ENCODE measurements at places on chromosomes 12 and 14.

GRCh38 chr12:14238221-14238792, 127.2 kb upstream of the ATF7IP start:
- peak; percentile 52 for DNase-seq

- DNase-seq, result peak; percentile 1
These were observed 129.8 kb upstream of the CPM start for GRCh38 chr12:69062621-69063237.

DNA sequence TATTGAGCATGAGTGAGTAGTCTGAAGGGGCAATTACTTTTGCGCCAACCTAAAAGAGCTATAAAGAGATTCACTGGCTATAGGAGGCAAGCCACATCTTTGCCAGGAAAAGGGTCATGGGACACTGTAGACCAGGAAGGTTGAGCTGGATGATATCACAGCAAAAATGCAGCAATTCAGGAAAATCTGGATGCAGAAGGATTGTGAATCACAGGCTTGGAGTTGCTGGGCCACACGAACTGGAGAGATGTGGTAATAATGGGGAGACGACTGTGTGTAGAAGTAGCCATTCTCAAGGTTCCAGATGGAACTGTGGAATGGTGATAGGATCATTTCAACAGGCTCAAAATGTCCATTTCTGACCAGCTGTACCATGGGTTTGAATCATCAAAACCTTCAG, 151.4 kb upstream of the DAAM1 start:
- no peak for DNase-seq

DNA sequence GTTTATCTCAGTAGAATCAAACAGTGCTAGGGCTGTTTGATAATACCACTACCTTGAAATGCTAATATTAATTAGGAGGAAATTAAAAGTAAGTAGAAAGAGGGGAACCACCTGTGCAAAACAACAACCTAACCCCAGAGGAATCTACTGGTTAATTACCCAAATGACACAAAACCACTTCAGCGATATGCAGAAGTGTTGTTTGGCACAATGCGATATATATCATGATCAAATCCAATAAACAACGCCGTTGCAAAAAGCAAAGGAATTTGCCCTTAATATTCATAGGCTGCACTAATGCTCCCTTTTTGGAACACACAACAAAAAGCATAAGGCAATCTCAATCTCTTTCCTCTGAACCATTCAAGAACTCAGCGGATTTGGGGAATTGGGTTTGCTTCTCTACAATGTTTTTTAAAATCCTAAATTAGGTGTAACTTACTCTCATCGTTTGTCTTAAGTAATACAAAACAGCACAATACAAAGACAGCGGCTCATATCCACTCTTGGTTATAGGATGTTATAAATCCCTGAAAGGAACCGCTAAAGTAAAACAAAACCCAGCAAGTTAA, 1.5 kb downstream of the MAP4K5 start:
- peak; percentile 21 for DNase-seq

DNA sequence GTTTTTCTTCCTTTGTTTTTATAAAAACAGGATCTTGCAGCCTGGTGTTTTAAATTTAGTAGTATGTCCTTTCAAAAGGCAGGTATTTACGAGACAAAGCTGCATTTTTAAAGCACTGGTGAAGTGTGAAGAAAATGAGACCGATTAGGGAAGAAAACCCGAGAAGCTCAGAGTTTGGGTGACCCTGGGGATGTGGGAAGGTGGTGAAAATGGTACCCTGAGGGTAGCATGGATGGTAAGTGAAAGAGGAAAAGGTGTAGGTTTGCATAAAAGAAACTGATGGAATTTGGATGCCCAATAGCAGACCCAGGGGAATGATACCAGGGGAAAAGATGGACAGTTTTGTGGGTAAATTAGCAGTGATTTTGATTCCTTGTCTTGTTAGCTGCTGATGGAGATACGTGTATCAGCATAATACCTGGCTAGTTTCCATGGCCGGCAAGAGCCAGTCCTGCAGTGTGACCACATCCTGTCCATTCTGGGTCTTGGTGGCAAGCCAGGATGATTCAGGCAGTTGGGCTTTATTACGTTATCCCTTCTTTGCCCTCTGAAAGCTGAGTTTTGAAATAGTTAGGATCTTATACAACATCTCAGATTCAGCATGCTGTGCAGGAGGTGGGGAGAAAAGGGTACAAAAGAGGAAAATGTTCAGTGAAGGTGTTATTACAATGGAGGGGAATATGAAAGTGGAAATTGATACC, 8.9 kb downstream of the BICD1 start:
- DNase-seq, result peak; percentile 97

DNA sequence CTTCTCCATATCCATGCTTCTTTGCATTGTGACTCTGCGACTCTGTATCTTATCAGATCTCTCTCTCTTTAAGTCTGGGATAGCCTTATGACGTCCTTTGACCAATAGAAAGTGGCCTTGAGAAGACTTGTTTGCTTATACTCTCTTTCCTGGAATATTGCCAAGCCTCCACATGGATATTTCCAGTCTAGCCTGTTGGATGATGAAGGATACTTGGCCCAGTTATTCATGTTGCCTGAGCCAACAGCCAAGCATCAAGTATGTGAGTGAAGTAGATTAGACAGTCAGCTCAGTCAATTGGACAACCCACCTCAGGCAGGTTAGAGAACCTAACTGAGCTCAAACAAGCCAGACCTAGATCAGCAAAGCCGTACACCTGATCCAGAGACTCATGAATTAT, 864.2 kb upstream of the MGAT4C start:
- DNase-seq, result peak; percentile 60

DNA sequence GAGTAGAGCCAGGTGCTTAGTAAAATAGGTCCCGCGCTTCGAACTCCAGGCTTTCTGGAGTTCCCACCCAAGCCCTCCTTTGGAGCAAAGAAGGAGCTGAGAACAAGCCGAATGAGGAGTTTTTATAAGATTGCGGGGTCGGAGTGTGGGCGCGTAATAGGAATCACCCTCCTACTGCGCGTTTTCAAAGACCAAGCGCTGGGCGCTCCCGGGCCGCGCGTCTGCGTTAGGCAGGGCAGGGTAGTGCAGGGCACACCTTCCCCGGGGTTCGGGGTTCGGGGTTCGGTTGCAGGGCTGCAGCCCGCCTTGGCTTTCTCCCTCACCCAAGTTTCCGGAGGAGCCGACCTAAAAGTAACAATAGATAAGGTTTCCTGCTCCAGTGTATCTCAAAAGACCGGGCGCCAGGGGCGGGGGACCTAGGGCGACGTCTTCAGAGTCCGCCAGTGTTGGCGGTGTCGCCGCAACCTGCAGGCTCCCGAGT, 3.6 kb downstream of the SSTR1 start:
- DNase-seq, result no peak

DNA sequence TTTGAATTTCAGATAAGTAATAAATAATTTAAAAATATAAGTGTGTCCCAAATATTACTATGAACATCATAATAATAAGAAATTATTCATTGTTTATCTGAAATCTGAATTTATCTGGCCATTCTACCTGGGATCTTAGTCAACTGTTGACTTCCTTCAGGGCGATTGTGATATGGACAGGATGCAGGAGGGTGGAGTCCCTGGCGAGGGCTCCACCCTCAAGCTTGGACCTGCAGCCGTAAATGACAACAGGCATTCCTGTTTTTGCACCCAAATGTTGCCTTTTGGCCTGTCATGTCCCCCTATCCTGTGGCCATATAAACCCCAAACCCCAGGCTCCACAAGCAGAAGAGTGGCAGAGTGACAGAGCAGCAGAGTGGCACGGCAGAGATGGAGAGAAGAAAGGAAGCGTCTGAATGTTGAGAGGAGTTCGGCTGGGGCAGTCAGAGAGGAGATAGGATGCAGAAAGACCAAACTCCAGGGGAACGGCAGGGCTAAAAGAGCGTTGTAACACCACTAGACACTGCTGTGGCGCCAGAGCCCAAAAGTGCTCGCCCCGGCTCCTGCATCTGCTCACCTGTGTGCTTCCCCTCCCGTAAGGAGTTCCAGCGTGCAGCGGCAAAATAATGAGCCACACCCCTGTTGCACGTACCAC, 39.4 kb upstream of the FUT8 start:
- no peak for DNase-seq

DNA sequence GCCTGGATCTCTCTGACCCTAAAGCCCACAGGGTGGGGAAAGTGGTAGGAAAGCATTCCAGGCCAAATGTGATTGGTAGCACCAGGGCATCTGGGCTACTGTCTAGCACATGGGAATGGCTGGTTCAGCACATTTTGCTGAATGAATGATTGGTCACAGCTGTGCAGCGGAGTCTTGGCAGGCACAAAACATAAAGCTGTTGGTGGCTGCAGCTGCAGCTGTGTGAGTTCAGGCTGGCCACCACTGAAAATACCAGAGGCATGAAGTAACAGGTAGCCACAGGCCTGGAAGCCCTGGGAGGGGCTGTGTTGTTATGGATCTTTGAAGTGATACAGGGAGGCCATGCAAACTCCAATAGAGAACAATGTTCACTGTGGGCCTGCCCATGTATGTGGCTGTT, 72.7 kb downstream of the MYRFL start:
- DNase-seq, result no peak

- no peak for DNase-seq
These were observed 98.3 kb downstream of the NOVA1 start for GRCh38 chr14:26499546-26499945.

DNA sequence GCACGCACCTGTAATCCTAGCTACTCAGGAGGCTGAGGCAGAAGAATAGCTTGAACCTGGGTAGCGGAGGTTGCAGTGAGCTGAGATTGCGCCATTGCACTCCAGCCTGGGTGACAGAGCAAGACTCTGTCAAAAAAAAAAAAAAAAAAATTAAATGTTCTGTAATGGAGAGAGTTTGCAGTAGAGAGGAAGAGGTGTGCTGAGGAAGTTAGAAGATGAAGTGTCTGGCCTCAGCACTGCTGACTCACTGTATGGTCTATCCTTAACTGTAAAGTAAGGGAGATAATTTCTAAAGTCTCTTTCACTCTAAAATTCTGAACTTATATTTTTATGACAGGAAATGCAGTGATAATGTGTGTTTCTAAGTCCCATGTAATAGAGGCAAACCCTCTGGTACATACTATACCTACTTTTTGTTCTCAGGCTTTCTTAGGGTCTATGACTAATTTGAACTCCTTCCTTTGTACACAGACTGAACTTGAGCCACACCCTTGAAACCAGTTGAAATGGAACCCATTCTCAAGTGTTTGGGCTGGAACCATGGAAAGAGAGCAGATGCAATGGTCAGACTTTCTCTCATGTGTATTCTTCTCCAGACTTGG, 278.1 kb upstream of the FAR2 start:
- DNase-seq, result no peak

DNA sequence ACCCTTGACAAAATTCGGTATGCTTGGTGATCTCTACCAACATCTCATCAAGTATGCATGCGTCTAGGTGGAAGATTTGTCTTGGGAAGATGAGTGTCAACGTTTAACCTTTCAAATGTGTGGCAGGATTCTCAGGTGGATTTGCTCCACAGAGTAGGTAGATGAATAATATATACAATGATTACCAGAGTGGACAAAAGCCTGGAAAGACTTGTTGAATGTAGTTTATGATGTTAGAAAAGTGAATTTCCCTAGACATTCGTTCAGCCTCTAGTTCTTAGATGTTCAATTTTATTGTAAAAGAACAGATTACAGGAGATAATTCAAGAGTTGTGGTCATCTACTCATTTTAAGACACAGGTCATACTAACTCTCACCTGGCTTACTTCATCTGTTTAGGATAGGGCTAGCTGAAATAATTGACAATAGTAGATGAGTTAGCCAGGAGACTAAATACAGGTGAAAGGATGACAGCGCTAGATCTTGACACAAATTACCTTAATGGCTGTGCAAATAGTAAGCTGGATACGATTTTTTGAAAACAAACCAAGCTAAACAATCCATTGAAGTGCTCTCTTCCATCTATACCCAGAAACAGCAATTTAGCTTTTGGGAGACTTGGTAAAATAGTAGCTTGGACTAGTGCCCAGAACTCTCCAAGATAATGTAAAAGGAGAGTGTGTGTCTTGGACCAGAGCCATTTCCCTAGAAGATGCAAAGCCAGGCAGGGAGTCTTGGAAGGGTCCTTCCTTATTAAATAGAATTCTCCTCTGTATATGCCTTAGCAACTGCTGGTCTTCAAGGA, 168.0 kb downstream of the DACT1 start:
- no peak for DNase-seq

GRCh38 chr12:50882563-50882962, 39.8 kb downstream of the TMPRSS12 start:
- no peak for DNase-seq

- DNase-seq, result no peak
These were observed 8.0 kb upstream of the ATF7IP start for GRCh38 chr12:14357486-14357885.

DNA sequence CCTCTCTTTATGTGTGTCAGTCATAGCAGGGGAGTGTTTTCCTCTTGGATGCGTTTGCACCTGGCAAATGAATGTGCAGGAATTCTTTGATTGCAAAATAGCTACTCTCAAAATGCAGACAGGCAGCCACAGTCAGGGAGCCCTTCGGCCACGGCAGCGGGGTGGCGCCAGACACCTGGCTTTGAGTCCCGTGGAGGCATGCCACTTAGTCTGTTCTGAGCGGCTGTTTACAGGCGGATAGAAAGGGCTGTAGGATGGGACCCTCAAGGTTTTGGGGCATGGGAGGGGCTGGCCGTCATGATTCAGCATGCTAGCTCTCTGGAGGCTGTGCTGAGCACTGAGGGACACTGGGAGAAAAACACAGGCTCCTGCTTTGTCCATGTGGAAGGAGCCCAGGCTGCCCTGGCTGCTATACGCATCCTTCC, 117.1 kb downstream of the SLC25A47 start:
- DNase-seq, result peak; percentile 98

- DNase-seq, result no peak
These were observed 147.3 kb downstream of the CEP83 start for GRCh38 chr12:94312378-94312777.

DNA sequence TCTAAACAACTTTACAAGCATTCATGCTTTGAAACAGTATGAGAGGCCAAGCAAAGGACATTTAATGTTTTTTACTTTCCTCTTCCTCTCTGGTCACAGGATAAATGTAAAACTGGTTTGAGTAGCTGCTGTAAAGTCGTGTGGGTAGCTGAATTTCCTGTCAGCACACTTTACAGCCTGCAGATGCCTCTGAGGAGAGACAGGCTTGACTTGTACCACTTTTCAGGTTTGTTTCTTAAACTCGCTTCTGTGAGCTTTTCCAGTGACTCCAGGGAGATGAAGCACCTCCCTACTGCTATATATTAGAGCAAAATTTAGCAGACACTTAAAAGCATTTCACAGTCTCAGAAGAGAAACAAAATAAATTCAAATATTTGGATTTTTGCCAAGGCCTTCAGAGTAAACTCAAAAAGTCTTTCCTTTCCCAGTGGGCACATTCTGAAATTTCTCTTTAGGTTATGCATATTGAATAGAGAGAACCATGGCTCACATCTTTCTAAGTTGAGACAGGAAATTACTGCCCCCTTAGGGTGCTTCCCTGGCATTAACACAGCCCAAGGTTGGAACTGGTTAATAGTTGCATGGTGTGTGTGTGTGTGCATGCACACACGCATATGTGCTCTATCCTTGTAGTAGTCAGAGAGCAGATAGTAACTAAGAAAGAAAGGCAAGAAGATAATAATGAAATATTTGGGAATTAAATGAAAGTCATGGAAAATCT, 557.3 kb upstream of the MIS18BP1 start:
- DNase-seq, result no peak

All from G401 (cell line).